ENCODE measurements at places on chromosomes 4 and X.

- no peak for DNase-seq
Measured at GRCh38 chr4:680928-681645, 6.7 kb downstream of the MYL5 start.

DNA sequence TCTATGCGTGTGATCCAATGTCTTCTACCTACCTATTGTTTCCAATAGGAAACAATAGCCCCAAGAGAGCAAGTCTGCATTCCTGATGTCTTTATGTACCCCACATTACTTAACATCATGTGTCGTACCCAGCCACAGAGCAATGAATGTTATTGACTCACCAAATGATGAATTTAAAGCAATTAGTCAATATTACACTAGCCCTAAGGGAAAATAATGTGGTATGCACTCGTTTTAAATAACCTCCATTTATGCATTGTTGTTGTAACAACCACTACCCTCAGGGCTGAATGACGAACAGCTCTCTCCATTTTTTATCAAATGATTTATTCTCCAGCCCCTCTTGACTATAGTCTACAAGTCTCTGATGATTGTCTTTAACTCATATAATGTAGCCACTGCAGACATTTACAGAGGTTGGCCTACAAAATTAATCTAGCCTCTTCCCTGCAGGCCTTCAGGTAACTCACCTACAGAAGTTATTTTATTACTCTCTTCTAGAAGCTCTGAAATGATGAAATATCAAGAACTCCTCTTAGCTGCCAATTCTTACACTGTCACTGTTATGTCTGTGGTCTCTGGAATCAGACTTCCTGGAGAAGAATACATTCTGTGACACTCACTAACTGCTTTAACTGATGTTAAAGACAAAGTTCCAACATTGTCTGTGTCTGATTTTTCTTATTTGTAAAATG, 601.7 kb upstream of the GRIA3 start:
- no peak for DNase-seq

DNA sequence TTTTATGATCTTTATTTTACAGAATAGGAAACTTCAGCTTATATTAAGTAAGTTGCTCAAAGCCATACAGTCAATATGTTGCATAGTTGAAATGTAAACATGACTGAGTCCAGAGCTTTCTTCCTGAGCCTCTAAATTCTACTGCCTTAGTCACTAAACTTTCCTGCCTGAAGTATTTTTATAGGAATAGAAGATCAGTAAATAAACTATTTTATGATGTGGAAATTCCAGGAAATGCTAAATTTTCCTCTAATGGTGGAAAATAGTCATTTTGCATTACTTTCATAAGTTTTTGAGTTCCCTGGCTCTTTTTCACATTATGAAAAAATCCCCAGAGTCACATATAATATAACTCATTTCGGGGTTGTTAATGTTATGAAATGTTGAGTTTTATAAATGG, 182.8 kb downstream of the BANK1 start:
- no peak for DNase-seq

- DNase-seq: no peak
Measured at GRCh38 chr4:85672116-85672515, 197.2 kb downstream of the ARHGAP24 start.

DNA sequence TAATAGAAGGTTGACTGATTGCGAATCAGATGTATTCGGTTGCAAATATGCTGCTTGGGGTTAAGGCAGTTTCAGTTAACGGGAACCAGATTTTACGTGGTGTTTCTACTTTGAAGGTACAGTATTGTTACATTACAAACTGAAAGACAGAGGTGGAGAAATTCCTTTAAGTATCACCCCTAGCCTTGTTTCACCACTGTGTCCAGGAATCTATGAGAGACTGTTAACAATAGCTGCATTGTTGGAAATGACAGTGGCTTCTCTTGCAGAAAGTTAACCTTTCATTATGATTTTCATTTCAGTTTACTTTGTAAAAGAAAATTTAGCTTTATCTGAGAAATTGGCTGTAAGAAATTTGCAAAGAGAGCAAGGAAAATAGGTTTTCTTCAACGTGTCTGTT, 2.6 kb downstream of the CDKL5 start:
- no peak for DNase-seq

- DNase-seq: no peak
Measured at GRCh38 chrX:40010550-40011321, 87.0 kb downstream of the BCOR start.

- no peak for DNase-seq
Measured at GRCh38 chr4:71004281-71004851, 10.9 kb downstream of the DCK start.

DNA sequence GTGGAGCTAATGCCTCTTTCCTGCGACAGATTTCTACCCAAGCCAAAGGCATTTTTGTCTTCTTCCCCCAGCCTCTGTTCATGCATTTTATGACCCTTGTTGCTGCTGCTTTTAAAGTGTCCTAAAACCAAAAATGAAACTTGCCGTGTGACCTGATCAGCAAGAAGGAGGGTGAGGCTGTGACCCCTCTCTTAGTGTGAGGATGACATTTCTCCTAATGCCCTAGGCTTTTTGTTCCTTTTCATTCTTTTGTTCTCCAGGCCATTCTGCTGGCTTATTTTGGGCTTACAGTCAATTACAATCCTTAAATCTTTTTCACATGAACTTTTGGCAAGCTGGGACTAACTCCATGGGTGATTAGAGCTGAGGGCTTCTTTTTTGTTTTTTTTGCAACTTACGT, 34.4 kb downstream of the PTTG2 start:
- no peak for DNase-seq

DNA sequence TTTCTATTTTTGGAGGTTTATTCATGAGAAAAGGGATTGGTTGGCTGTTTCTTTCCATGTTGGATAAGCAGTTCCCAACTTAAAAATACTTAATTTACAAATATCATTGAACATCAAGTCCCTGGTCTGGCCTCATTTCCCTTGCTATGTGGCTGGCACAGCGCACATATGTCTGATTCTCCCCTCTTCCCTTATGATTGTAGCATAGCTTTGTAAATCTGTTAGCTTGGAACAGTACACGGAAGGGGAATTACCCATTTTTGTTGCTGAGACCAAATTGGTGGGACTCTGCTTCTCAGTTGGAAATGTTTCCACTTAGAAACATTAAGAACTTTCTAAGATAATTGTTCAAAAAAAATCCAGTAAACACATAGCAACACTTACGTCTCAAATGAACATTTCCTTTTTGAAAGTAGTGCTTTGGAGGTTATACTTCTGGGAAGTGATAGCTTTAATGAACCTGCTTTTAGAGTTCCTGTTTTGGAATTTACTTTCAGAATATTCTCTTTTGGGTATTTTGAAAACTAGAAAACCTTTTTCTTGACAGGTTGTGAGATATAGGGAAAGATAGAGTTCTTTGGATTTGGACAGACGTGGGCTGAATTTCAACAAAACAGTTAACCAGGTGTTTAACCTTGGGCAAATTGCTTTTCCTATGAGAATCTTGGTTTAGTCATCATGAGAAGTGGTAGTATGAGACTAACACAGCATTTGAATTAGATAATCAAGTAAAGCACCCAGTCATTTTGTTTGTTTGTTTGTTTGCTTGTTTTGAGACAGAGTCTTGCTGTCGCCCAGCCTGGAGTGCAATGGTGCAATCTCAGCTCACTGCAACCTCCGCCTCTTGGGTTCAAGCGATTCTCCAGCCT, 47.3 kb downstream of the STIM2 start:
- no peak for DNase-seq

- peak; percentile 7 for DNase-seq
Measured at GRCh38 chrX:39214387-39215126, 413.3 kb downstream of the MID1IP1 start.

GRCh38 chr4:181213551-181213950, 1029.7 kb upstream of the TENM3 start:
- no peak for DNase-seq

DNA sequence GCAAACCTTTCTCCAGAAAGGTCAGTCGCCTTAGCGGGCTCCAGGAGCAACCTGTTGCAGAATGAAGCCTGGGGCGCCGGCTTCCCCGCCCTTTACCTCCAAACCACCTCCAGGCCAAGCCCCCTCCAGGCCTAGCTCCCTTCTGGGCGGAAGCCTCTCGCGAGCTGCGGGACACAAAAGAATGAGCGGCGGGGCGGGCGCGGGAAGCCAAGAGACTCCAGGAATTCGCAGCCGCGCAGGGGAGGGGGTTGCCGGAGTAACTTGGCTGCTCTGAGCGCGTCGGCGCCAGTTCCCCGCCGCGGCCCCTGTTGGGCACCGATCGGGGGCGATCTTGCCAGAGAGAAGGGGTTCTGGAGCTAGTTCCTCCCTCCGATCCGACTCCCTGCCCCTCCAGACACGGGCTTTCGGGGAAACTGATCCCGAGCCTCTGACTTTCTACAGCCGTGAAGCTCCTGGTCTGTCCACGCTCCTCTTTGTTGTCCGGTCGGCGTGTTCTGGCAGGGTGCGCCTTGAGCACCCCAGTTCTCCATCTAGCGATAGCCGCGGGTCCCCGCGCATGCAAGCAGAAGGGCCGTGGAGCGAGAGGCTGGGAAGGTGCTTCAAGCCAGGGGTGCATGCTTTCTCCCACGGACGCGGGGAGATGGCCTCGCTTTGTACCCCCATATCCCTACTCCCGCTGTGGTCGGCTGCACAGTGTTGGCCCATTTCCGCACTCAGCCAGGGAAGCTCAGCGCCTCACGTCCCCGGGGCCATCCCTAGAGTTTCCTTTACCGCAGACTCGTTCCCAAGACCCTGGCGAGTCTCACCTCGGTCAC, 1.2 kb downstream of the PROM1 start:
- DNase-seq: no peak

DNA sequence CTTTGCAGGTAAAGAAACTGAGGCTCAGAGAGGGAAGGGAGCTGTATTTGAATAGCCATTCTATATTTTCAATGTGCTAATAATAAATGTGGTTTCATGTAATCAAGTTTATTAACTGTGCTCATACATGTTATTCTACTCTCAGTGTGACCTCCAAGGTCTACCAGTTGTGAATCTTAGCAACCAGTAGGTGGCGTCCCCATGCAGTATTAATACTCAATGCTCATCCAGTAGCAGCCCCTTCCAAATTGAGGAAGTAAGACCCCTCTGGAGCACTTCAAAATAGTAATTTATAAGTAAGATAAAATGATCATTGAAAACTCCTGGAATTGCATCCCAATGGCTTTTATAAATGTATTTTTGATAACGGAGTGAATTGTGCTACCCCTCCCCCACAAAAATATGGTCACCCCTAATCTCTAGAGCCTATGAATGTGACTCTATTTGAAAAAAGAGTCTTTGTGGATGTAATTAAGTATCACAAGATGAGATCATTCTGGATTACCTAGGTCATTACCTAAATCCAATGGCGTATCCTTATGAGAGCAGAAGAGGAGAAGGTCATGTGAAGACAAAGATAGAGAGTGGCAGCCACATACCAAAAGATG, 20.4 kb upstream of the SEPSECS start:
- DNase-seq: no peak

DNA sequence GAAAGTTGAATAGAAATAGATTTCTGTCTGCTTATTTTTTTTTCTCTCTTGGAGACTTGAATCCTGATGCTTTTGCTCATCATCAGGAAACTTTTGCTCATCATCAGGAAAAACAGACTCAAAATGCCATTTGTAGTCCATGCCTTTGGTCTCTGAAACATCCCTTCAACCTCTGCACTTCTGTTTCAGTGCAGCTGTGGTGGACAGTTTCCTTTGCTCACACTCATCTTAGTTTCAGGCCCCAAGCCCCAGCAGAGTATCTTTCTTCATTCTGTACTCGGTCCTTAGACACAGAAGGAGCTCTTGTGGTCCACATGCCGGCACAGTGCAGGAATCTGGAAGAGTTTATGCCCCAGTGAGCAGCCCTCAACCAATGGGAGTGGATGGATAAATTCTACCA, 337.9 kb downstream of the PPP3CA start:
- no peak for DNase-seq

DNA sequence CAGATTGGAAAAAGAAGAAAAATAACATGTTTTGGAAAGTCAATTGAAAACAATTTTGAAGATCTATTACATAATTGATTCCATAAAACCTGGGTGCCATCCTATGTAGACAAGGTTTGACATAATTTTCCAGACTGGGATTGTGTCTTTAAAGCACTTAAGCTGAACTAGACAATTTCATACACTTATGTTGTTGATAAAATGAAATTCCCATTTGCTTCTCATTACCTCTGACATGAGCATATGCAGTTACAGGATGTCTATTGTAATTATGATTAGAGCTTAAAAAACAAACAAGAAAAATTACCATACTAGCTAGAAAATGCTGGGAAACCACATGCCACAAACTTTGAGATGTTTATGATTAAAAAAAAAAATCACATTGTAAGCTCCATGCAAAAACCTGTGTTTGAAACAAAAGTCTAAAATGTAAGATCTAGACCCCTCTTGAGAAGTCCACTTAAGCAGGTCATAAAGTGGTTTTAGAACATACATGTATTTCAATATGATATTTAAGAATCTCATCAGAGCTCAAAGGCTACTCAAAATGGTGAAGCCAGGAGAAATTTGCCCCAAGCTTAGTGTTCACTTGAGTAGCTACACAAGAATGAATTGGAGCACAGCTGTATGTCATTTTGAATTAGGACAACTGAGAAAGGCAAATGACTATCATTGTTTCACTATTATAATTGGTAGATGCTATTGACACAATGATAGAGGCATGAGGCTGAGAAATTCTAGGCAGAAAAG, 181.1 kb upstream of the PABPC4L start:
- no peak for DNase-seq

DNA sequence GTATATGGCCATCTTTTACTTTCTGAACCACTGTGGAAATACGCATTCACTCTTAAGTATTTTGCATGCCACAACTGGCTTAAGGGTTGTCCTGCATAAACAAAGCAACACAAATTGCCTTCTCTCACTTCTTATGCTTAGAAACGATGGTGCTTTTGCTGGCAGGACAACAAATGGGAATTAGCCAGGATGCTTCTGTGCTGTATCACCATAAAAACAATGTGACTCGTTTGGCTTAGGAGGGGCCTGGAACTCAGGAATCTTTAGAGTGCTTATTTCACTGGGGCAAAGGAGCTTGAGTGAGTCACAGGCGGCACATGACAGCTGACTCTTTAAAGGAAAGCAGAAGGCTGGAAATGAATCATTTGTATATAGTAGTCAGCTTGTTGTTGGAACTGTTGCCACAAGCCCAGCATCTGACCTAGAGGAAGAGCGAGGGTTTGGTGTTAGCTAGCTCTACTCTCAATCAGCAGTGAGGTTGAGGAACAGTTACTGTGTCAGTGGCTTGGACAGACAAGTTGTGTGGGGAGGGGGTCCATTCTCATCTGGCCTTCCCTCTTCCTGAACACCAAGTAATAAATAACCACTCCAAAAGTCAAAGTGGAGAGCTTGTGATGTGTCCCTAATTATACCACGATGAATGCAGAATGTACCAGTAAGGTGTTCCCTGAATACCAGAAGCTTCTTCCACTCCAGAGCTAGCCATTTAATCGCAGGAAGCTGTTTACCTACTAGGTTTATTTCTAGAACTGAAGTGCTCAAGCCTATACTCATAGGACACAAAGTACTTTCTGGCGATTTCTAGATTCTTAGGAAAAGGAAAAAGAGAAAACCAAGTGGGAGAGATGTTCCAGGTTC, 293.1 kb downstream of the CAMK2D start:
- no peak for DNase-seq

DNA sequence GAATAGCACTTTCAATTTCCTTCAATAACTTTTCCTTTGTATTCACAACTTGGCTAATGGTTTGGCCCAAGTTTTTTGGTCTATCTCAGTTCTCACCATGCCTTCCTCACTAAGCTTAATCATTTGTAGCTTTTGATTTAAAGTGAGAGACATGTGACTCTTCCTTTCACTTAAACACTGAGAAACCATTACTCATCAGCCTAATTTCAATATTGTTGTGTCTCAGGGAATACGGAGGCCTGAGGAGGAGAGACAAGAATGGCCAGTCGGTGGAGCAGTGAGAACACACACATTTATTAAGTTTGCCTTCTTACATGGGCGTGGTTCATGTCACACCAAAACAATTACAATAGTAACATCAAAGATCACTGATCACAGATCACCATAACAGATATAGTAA, 56.7 kb downstream of the TSPAN5 start:
- no peak for DNase-seq
